ENCODE measurements at places on chromosomes 11 and 22.

DNA sequence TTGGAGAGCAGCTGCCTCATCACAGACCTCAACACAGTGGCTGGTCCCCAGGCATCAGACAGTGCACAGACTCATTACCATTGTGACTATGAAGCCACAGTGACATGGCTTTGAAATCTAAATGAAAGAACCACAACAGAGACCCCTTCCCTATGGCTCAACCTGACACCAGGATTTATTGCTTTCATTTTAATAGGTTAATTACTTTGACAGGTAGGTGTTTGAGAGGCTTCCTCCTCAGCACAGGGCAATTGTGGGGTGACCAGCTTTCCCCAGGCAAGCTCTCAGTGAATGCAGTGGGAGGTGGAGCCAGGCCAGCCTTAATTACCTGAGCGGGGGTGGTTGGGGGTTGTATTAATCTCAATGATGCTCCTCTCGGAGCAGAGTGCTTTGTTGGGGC, 102.3 kb downstream of the CHST1 start:
- DNase-seq: no peak

- no peak for DNase-seq
These were observed 4.0 kb downstream of the VSTM5 start for GRCh38 chr11:93846411-93846810.

GRCh38 chr11:57792870-57793269, 31.3 kb downstream of the CTNND1 start:
- no peak for DNase-seq

- DNase-seq: no peak
These were observed 69.7 kb upstream of the MYOD1 start for GRCh38 chr11:17649696-17650095.

DNA sequence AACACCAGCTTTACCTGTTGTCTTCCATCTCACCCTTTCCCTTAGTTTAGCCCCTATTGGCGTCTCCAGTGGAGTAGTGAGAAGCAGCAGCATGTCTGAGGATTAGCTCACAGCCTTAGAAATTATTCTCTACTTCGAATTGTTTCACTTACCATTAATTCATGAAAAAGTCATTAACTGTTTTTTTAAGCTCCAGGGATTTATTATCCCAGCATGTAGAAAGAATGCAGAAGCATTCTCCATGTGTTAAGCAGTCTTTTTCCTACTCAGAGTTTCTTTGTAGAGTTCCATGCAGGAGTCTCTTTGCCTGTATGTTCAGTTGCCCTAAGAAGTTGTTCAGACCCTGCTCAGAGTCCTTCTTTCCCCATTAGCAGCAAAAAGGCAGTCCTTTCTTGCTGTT, 137.9 kb upstream of the RASSF10 start:
- no peak for DNase-seq

DNA sequence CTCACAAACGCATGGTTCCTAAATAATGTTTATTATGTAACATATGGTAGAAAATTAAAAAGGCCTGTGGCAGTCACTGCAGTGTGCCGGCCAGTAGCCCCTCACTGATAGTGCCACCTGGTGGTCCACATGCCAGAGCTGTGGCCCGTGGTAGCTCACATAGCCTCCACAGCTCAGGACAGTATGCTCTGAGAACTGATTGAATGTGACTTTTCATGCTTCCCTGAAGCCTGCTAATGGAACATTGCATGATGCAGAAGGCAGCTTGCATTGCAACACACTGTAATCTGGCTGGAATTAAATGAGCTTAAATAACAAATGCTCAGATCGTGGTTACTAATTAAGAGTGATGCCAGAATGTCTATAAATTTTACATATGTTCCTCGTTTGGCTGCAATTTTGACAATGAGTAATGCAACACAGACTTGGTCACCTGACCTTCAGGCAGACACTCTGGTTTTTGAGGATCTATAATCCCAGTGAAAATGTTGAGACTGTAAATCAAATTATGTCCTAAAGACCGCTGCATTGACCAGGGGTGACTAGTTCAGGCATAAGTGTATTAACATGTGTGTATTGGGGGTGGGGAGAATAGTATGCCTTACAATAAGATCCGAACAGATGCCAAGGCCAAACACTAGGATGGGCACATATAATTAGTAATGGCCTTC, 566.4 kb downstream of the METTL15 start:
- no peak for DNase-seq

DNA sequence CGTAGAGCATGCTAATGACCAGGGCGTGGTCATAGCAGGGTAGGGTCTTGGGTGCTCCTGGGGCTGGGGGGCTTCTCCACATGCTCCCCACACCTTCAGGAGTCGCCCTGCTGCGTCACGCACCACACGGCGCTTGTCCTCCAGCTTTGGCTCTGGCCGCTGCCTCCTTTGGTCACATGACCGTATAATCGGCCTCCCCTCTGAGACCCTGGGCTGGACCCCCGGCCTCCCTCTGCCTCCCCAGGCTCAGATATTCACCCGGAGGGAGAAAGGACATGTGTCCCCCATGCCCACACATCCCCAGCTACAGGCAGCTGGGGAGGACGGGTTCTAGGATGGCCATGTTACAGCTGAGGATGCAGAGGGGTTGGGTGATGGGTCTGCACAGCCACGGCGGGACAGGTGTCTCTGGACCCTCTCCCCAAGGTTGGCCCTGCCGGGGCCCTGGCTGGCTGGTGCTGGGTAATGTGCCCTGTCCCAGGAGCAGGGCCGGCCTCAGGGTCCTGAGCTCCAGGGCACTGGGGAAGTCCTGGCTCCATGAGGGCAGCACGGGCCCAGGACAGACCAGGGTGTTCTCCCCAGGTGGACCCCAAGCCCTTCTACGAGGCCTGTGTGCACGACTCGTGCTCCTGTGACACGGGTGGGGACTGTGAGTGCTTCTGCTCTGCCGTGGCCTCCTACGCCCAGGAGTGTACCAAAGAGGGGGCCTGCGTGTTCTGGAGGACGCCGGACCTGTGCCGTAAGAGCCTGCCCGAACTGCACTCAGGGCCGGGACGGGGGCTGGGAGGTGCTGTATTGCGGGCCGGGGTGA, 14.5 kb downstream of the MUC2 start:
- DNase-seq: no peak

DNA sequence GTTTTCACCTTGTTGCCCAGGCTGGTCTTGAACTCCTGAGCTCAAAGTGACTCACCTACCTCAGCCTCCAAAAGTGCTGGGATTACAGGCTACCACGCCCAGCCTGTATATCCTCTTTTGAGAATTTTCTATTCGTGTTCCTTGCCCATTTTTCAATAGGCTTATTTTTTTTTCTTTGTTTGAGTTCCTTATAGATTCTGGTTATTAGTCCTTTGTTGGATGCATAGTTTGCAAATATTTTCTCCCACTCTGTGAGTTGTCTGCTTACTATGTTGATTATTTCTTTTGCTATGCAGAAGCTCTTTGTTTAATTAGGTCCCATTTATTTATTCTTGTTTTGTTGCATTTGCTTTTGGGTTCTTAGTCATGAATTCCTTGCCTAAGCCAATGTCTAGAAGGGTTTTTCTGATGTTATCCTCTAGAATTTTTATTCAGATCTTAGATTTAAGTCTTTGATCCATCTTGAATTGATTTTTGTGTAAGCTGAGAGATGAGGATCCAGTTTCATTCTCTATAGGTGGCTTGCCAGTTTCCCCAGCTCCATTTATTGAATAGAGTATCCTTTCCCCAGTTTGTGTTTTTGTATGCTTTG, 17.7 kb upstream of the ZBED5 start:
- DNase-seq: no peak

- DNase-seq: no peak
These were observed 208.7 kb downstream of the DSCAML1 start for GRCh38 chr11:117588166-117588810.

DNA sequence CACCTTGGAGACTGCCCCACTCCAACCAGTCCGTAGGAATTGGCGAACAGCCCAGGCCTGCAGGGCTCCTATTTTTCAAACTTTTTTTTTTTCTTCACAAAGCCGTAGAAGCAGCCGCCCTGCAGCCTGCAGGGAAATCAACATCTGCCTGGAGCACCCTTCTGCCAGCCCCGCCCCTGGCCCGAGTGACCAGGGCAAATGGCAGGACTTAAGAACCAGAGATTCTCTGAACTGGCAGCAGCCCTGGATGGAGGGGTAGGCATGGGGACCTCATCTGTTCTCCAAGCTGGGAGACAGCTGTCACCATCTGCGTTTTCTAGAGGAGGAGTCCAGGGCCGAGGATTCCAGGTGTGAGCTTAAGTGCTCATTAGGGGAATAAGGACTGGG, 5.6 kb downstream of the SCN2B start:
- DNase-seq: no peak

DNA sequence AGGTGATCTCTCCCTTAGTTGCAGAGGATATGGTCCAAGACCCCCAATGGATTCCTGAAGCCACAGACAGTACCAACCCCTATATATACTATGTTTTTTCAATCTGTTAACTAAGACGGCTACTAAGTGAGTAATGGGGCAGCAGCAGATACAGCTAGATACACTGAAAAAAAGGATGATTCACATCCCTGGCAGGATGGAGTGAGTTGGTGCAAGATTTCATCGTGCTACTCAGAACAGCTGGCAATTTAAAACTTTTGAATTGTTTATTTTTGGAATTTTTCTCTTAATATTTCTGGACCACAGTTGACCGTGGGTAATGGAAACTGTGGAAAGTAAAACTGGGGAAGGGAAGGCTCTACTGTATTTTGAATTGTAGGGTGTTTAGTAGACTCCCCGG, 17.0 kb upstream of the TMEM218 start:
- no peak for DNase-seq

GRCh38 chr11:132402071-132402684, 1031.8 kb downstream of the NTM start:
- no peak for DNase-seq

DNA sequence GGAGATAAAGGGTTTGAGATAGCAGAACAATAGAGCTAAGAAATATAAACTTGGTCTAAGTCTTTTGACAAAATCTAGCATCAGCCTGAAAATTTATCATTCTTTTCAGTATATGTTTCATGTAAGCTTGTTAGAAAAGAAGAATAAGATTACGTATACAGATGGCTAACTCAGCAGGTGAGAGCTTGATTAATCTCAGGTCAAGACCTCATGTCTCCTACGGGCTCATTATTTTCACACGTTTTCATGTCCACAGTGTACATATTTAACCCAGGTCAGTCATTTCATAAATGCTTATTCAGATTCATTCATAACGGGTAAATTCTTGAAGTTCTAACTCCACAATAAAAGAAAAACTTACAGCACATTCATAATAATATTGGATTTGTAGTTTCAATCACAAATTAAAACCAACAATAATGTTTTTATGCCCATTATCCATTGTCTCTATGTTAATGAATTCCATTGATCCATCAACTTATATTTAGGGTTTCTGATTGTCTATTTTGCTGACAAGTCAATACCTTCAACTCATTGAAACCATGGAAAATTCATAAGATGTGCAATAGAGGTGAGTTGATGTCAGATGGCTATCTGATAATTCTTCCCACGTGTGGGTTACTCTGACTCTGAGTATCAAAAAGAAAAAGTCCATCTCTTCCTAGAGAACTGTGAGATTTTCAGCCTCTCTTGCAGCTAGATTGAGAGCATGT, 102.6 kb downstream of the CASP12 start:
- DNase-seq: no peak

DNA sequence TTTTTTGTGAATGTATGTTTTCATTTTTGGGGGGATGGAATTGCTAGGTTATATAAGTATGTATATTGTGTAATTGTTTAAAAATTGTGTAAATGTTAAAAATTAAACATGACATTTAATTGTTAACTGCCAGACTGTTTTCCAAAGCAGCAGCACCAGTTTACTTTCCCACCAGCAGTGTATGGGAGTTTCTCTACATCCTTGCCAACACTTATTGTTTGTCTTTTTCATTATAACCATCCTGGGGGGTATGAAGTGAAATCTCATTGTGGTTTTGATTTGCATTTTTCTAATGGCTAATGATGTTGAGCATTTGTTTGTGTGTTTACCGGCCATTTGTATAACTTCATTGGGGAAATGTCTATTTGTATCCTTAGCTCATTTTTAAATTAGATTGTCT, 31.7 kb upstream of the RRAS2 start:
- DNase-seq: no peak

- no peak for DNase-seq
These were observed 712 bp upstream of the SLC2A11 start for GRCh38 chr22:23856721-23857605.
